Naive thymus-derived CD4-positive, alpha-beta T cell (primary cell): ENCODE measurements at places on chromosomes 7 and 10.
A peak's percentile ranks its signal among the peaks of the same experiment; 100 is the strongest.

- no peak for DNase-seq
These were observed 171.8 kb upstream of the CDK1 start for GRCh38 chr10:60606343-60607080.

DNA sequence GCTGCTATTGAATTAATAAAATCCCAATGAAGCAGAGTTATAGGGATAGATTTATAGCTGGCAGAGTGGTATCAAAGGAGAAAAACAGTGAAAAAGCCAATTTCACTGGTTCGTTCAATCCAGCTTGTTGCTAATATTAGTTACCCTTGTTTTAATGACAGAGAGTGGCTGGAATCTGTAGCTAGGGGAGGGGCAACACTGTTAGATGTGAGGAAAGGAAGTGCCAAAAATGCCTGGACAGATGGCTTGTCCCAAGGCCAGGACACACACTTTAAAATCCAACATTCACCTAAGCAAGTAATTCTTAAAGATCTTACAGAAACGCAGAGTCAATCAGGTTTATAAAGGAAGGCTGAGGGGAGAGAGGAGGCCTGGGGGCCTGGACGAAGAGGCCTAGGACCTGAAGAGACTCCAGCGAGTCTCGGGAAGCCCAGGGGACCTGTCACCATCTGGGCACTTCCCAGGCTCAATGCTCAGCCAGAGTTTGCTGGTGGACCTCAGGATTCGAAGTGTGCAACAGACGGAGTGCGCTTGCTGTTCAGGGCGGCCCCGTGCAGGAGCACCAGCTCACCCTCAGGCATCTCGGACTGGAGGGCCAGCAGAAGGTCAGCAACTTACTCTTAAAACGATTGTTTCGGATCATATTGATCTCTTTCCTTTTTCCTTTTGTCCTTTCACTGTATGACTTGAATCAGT, 36.7 kb downstream of the TMEM248 start:
- DNase-seq = no peak

- DNase-seq = no peak
These were observed 77.6 kb downstream of the FBXL13 start for GRCh38 chr7:102996957-102997356.

DNA sequence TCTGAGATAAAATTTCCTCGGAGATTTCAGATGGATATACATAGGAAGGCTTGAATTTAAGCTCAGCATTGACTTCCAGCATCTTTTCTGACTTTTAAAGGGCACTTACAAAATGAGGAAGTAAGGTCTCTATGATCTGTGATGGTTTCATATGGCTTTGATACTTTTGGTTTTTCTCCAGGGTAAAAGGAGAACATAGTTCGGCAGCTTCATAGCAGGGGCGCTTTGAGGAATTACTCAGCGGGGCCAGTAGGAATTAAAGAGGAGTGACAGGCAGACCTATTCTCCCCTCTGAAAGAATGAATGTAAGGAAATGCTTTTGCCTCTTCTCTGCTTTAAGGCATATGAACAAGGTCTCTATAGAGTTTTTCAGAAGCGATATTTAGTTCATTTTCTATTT, 80.0 kb upstream of the PCDH15 start:
- DNase-seq = no peak

GRCh38 chr7:134709197-134709596, 62.5 kb downstream of the BPGM start:
- no peak for DNase-seq

DNA sequence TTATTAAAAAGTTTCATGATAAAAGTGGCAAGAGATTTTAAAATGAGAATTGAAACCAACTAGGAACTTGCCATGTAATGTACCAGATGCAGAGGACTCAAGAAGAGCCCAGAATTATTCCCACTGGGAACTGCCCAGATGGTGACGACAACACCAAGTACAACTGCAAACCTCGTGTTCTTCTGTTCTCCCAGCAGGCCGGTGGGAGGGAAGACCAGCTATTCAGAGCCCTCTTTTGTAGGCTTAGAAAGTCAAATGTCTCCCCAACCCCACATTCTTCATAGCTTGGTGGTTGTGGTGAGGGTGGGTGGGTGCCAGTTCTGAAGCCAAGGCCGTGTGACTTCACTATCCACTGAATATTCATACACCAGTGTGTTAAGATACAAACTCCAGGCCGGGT, 54.3 kb upstream of the ITGB1 start:
- DNase-seq = no peak

- DNase-seq = no peak
These were observed 357.1 kb downstream of the PCLO start for GRCh38 chr7:82805527-82805960.

GRCh38 chr7:27883696-27884095, 143.7 kb downstream of the TAX1BP1 start:
- DNase-seq = no peak

DNA sequence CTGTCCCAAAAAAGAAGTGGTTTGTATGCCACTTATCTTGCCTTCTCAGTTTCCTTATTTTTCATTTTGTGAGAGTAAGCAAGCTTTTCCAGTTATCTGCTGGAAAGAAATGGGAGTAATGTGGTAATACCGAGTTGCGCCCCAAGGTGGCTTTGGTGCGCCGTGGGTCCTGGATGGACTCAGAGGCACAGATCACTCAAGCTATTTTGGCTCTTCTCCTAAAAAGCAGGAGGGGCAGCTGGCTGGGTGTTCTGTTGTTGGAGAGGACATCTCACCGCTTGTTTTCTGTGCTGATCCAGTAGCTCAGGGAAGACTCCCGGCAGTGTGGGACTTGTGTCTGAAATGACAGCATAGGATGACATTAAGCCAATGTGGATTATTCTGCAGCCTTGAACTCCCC, 16.4 kb downstream of the PRKRIP1 start:
- peak; percentile 56 for DNase-seq

- no peak for DNase-seq
These were observed 38.9 kb upstream of the RHEB start for GRCh38 chr7:151558575-151558974.

GRCh38 chr10:1659221-1659791, 78.0 kb downstream of the ADARB2 start:
- DNase-seq = no peak

DNA sequence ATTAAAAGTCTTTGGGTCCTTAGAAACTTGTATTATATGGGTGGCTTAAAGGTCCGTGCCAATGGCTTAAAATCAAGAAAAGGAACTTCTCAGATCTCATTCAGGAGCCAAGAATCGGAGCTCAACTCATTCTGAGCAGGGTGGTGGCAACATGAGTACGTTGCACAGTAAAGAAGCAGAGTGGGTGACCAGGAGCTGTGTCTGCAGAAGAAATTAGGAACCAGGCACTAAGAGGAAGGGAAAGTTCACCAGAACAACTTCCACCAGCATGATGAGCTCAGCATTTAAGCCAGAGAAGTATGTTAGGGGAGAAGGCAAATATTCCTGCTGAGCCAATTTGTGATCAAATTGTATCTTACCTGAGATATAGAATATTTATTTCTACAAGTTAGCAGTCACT, 236.0 kb upstream of the NRP1 start:
- DNase-seq = no peak

DNA sequence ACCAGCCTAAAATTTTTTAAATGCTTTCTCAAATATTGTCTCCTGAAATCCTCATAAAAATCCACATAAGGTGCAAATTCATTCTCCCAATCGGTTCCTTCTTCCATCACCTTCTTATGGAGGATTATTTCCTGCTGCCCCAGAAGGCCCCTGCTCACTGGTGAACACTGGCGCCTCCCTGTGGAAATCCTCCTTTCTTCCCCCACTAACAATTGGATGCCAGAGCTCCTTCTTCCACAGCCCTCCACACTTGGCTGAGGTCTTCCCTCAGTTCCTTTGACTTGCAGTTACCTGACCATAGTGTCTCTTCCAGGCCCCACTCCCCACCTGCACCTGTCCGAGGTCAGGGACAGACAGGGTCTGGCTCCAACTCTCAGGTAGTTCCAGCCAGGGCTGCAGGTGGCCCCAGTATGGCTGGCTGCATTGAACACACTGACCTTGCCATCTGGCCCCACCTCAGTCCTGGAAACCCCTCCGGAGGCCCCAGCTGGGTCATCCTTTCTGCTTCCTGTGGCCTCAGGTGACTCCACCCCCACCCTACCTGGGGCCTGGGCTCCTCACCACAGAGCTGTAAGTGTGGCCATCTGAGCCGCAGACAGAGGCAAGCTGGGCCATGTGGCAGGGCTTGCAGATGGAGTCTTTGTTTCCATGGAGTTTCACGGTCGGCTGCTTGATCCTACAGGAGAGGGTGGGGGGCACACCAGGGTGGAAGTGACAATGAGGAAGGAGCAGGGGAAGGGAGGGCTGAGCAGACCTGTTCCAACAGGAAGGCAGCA, 18.4 kb downstream of the SPOCK2 start:
- no peak for DNase-seq

DNA sequence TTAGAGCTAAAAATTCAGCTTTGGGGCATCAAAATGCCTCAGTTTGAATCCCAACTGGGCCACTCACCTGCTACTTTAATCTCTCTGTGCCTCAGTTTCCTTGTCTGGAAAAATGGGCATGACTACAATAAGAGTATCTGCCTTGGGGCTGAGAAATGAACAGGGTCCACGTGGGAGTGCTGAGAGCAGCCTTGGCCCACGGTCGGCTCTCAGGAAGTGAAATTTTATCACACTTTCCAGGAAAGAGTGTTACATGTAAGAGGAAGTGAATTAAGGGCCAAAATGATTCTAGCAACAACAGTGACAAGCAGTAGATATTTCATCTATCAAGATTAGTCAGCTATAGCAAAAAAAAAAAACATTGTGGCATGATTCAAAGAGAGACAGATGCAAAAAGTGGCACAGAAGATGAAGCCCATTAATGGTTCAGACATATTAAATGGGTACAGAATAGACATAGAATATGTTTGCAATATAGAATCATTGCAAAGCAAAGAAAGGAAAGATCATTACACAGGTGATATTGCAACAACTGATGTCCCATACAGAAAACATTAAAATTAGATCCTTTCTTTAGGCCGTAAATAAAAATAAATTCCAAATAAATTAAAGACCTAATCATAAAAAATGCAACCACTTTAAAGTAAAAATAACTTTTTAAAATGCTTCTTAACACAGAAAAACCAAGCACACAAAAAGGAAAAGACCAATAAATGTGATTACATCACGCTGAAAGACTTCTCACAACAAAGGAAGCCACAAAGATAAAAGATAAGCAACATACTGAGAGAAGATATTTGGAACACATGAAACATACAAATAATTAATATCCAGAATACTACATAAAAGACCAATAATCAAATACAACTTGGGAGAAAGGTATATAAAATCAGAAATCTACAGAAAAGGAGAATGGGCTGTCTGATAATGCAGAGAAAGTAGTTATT, 4.3 kb downstream of the TMEM273 start:
- DNase-seq = no peak

DNA sequence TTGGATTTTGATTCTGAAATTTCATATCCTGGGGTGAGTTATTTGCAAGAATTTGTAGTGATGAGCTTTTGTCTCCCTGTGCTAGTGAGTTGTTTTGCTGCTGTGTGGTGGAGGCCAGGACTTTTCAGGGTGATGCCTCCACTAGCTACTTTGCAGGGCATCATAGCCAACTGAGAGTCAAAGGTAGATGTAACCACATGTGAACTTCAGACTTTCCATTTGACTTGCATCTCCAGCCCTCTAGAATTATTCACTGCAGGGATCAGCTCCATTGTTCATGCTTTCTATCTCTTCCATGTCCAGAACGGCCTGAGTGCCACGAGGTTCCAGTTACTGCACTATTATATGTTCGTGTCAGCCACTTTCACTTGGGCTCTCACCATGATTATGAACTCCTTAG, 534.3 kb downstream of the GRM8 start:
- DNase-seq = no peak

GRCh38 chr7:32275216-32276009, 205.2 kb upstream of the PDE1C start:
- no peak for DNase-seq

DNA sequence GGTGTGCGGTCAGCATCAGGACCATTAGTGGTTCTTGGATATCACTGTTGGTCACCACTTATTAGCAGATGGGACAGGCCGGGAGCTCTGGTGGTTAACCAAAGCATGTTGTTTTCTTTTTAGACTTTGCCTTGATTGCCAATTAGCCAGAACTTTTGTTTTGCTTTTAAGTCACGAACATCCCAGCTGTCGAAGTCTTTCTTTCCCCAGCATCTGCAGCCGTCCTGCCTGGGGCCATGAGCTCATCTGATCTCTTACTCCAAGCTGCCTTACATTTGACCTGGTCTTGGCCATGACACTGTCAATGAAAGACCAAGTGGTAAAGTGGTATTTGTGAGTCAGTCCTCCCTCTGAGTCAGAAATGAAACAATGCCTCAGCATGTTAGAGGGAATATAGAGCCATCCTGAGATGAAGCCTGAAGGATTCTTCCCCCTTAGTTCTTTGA, 53.9 kb upstream of the CREB5 start:
- no peak for DNase-seq

- no peak for DNase-seq
These were observed 28.5 kb upstream of the NKX6-2 start for GRCh38 chr10:132814469-132814856.

- no peak for DNase-seq
These were observed at the start of gene HMX3 for GRCh38 chr10:123135415-123136141. Gene HMX3, plus strand, starts transcription at chr10:123135970. Its CDS starts 81 bp downstream, at chr10:123136051.

- no peak for DNase-seq
These were observed 20.1 kb upstream of the CABCOCO1 start for GRCh38 chr10:61642676-61643075.

DNA sequence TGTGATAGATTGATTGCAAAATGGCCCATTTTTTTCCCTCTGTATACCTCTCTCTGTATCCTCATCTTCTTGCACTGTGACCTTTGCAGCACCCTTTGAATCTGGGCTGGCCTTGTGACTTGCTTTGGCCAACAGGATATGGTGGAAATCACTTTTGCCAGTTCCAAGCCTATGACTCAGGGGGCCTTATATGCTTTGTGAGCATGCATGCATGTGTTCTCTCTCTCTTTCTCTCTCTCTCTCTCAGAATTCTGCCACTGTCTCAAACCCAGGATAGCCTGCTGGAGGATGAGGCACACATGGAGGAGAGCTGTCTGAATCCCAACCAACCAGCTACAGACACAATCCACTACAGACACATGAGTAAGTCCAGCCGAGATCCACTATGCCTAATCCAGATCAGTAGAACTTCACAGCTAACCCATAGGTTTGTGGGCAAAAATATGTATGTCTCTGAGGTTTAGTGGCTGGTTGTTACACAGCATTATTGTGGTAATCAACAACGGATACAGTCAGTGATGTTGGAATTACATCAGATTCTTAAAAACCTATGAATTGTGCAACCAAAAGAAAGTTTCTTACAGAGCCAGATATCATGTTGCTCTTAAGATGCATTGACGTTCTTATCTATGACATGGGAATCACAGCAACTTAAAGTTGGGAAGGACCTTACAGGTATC, 41.8 kb upstream of the ABCB4 start:
- DNase-seq = no peak

- DNase-seq = no peak
These were observed 40.8 kb upstream of the LOXL4 start for GRCh38 chr10:98308669-98309365.

- DNase-seq = no peak
These were observed 80.2 kb downstream of the HTR7 start for GRCh38 chr10:90777621-90778020.
